Mesenteric fat pad (tissue), 1 donor: ENCODE measurements at places on chromosomes 12 and 14. TPM values are rescaled to one million over a fixed set of nuclear protein-coding genes. Genes with fewer than 3 reads are reported as not detected.

- no peak for DNase-seq
Observed at GRCh38 chr14:22597771-22598098, 365 bp upstream of the ABHD4 start.

- DNase-seq: no peak
Observed at GRCh38 chr12:119069147-119069642, 87.9 kb downstream of the SRRM4 start.

DNA sequence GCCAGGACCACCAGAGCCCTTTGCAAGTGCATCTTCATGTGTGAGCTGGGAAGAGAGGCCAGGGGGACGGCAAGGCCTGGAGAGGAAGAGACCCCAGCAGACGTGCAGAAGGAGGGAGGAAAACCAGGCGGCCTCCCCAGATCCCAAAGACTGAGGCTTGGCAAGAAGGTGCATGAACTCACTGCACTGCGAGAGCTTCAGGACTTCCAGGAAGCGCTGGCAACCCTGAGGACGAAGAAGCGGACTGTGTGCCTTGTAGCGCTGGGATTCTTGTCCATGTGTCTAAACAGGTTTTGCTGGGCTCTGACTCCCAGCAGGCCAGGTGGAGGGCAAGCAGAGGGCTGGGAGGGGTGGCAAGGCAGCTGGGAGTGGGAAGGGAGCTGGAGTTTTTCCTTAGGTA, 939 bp downstream of the TGFB3 start:
- no peak for DNase-seq

DNA sequence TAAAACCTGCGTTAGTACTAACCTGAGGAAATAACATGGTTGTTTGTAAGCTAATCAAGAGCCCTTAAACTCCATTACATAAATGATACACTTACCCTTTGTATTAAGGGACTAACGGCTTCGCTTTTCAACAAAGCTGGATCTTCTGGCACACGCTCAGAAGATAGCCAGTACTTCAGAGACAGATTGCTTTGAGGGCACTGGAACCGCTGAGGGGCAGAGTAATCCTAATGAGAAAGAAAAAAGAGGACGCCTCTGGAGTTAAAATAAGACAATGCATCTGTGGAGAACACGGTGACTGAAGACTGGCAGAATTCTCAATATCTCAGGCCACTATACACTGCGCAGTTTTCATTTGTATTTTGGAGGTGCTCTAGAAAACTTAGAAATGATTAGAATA, 1.5 kb upstream of the KTN1 start:
- no peak for DNase-seq

DNA sequence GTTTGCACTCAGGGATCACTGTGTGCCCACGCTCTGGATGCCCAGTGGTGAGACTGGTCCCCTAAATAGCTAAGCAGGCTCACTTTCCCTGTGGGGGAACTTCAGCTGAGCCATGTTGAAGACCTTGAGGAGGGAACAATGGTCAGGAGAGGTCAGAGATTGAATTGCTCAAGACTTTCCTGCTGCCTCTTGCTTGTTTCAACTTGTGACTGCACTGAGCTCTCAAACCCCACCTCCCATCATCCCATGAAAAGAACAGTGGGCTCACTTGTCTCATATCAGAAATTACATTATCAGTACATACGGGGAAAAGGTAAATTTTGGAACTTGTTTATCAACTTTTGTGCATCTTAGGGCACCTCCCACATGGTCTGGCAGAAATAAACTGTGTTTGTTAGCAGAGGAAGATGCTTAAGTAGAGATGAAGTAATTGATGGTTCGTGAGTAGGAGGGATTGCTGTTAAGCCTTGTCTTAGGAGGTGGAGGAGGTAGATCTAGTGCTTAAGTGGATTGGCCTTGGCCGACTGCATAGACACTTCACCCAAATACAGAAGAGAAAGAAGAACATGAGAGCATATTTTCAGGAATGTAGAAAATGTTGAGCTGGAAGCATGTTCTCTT, 15.0 kb upstream of the SERPINA1 start:
- DNase-seq: no peak

DNA sequence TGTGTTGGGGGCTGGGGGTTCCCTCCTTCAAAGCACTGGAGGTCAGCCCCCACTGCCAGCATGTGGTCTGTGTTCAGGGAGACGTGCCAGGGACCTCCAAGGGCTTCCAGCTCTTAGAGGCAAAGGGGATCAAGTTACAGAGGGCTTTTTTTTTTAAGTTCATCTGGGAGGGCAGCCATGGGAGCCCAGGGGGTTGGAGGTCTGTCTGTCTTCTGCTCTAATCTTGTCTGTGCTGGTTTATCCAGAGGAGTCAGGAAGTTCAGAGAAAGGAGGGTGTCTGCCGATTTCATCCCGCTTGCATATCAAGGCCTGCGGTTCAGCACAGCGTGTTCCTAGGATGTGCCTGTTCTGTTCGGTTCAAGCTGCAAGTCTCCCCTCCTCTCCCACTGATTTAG, 72.2 kb downstream of the TMEM132C start:
- no peak for DNase-seq

- no peak for DNase-seq
Observed at GRCh38 chr14:68293404-68293803, 473.8 kb downstream of the RAD51B start.

- DNase-seq: no peak
Observed at GRCh38 chr12:107115119-107115518, 21.8 kb upstream of the CRY1 start.

GRCh38 chr12:123051556-123051955, 71.1 kb downstream of the ARL6IP4 start:
- DNase-seq: no peak

GRCh38 chr12:25052196-25052913, 103.5 kb upstream of the BCAT1 start:
- DNase-seq: no peak

DNA sequence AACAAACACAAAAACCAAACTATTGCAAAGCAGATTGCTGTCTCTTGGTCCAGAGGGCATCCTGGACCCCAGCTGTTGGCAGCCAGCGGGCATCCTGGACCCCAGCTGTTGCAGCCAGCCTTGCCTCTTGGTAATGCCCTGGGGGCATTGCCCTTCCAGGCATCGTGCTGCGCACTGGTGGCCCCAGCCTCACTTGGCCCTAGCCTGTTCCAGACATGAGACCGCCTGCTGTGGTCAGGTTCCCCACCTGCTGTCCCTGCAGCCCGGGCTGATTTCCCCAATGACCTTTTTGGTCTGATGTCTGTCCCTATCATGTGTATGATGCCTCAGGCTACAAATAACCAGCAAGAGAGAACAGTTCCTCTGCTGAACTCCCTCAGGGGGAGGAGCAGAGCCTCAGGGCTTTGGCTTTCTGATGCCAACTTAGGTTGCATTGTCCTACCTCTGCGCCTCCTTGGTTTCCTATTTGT, 20.8 kb downstream of the MLXIP start:
- DNase-seq: peak; percentile 73

DNA sequence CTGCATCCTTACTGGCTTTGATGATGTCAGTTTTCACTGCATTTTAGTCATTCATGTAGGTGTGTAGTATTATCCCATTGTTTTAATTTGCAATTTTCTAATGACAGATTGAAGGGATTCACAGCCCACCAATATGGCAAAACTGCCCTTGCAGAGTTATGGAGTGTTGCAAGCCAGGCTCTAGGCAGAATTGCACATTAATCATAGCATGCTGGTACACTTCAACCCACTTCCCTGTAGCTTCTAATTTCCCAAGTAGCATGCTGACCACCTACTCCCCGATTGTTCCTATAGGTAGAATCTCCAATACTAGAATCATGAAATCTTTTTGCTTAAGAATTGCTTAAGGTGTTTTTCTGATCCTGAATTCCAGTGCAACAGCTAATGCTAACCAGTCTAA, 5.2 kb upstream of the RNASE6 start:
- no peak for DNase-seq

DNA sequence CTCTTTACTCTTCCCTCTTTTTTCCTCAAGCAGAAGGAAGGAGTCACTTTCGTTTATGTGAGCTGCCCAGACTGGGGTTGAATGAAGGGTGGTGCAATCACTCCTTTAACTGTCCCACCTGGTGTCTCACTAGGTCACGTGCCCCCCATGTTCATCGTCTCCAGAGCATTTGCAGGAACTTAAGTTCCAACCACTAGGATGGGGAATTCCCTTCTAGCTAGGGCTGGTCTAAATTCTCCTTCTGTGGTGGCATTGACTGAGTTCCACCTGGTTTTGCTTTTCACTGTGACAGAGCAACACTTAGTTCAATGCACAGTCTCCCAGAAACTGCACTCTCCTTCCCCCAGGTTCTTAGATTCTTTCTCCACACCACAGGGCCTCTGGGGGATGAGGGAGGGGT, 9.5 kb downstream of the FANCM start:
- DNase-seq: no peak

- no peak for DNase-seq
Observed at GRCh38 chr12:4800555-4800954, 80.4 kb downstream of the GALNT8 start.

DNA sequence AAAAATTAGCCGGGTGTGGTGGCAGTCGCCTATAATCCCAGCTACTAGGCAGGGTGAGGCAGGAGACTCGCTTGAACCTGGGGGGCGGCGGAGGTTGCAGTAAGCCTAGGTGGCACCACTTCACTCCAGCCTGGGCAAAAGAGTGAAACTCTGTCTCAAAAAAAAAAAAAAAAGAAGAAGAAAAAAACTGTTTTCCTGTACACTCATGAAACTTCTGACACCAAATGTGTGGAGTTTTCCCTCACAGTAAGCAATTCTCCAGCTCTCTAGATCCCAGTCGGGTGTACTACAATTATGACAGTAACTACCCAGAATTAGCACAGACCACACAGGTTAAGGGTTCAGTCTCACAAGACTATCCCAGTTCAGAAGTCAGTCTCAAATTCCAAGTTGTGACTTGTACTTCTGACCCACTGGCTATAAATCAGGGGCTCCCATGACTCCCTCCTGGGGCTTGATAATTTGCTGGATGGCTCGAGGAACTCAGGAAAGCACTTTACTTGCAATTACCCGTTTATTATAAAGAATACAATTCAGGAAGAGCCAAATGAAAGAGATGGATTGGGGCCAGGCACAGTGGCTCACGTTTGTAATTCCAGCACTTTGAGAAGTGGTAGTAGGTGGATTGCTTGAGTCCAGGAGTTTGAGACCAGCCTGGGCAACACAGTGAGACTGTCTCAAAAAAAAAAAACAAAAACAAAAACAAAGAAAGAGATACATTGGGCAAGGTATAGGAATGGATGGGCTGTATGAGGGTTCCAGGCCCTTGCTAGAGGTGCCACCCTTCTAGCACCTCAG, 12.4 kb upstream of the ARF6 start:
- DNase-seq: no peak

GRCh38 chr14:64815257-64815656, 64.5 kb downstream of the SPTB start:
- no peak for DNase-seq

- DNase-seq: no peak
Observed at GRCh38 chr14:103555559-103556337, 6.7 kb downstream of the BAG5 start.

- no peak for DNase-seq
Observed at GRCh38 chr14:76473481-76474263, 97.7 kb downstream of the ESRRB start.

DNA sequence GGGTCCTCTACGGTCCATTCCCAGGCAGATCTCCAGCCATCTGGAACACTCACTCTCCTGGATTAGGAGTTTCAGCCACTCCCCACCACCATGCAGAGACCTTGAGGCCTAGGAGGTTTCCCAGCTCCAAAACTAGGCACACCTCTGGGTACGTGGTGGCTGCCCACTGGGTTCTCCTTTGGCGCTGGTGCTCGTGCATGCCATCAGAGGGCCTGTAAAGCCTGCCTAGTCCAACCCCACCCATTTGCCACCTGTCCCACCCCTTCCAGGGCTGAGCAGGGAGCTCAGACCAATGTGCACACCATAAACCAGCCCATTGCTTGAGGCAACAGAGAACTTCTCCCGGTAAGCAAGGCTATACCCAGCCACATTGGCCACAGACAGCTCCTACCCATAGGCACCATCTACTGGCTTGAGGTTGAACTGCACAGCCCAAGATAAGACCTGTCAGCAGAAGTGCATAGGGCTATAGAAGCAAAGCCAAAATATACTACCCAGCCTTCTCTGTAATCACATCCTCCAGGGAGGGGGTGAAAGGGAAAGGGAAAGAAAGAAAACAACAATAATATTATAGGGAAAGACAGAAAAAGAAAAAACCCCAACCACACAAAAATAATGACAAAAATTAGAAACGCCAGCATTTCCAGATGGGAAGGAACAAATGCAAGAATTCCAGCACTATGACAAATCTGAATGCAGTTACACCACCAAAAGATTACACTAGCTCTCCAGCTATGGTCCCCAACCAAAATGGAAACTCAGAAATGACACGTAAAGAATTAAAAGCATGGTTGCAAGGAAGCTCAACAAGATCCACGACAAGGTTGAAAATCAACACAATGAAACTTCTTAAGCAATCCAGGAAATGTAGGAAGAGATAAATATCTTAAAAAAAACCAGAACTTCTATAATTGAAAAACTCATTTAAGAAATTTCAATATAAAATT, 111.9 kb upstream of the CCDC175 start:
- no peak for DNase-seq

OTX2 gene
- not detected for total RNA-seq

DAO gene
- total RNA-seq: not detected

SGPP1 gene
- 20.2 TPM for total RNA-seq

OAS1 gene
- total RNA-seq: 53.4 TPM

RND1 gene
- 4.7 TPM for total RNA-seq

RNF212B gene
- not detected for total RNA-seq

ASCL1 gene
- not detected for total RNA-seq

RNU4-1 gene
- total RNA-seq: 976 TPM
